ENCODE measurements at places on chromosomes 5 and 9.

DNA sequence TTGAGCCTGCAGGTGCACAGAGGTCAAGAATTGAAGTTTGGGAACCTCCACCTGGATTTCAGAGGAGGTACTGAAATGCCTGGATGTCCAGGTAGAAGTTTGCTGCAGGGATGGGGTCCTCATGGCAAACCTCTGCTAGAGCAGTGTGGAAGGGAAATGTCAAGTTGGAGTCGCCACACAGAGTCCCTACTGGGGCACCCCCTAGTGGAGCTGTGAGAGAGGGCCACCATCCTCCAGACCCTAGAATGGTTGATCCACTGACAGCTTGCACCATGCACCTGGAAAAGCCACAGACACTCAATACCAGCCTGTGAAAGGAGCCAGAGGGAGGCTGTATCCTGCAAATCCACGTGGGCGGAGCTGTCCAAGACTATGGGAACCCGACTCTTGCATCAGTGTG lies 78.0 kb downstream of the GABRA1 start:
- DNase-seq: no peak

GRCh38 chr5:5805916-5806315 lies 383.4 kb downstream of the ICE1 start:
- no peak for DNase-seq

GRCh38 chr5:128163991-128164390 lies 80.4 kb downstream of the SLC12A2 start:
- no peak for DNase-seq

- DNase-seq: no peak
These were observed 8.0 kb downstream of the TCF7 start for GRCh38 chr5:134122530-134122929.

GRCh38 chr5:68330574-68330973 lies 115.0 kb downstream of the PIK3R1 start:
- no peak for DNase-seq

DNA sequence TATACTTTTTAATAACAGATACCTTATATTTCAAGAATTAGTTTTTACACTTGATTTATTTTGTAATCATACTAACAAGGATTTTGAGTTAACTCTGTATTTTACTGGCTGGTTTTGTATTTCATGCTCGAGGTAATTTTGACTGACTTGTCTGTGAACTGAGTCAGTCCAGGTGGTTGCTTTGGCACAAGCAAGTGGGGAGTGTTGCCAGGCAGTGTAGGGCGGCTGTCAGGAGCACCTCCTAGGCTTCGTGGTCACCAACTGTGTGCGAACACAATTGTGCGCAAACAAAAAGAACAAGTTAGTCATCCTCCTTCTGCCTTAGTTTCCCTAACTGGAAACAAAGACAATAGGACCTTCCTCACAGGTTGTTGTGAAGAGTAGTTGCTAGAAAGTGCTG lies 286.3 kb downstream of the ADGRV1 start:
- DNase-seq: no peak

GRCh38 chr9:21801683-21802417 lies 586 bp upstream of the MTAP start:
- no peak for DNase-seq

- no peak for DNase-seq
These were observed 6.1 kb upstream of the OTP start for GRCh38 chr5:77644371-77645157.

- no peak for DNase-seq
These were observed 21.9 kb upstream of the KCNMB1 start for GRCh38 chr5:170411100-170411499.

DNA sequence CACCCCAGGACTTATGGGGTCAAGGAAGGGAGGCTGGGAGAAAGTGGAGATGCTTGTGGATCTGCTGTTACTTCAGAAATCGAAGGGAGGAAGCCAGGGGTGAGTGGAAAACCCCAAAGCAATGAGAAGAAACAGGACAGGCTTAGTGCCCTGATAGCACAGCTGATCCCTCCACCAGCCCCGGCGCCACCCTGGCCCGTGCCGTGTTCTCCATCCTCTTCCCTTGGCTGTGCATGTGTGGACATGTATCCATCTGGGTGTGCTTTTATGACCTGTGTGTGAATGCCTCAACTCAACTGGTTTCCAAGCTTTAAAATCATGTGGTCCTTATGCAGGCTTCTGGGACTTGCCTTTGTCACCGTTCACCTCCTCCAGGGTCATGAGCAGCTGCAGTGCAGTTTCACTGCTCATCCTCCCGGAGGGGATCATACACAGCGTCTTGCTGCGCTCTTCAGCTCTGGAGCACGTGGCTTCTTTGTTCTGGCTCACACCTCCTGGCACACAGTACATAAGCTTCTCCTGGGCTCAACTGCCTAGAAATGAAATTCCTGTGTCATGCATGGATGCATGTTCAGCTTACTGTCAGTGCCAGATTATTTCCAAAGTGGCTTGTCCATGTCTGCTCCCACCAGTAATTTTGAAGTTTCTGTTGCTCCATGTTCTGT lies 58.2 kb downstream of the IPPK start:
- no peak for DNase-seq

GRCh38 chr5:17203329-17204132 lies 13.9 kb upstream of the BASP1 start:
- DNase-seq: no peak

GRCh38 chr9:18346745-18347144 lies 127.2 kb upstream of the ADAMTSL1 start:
- DNase-seq: no peak

GRCh38 chr9:82247318-82247717 lies 258.7 kb downstream of the SPATA31D1 start:
- DNase-seq: no peak

DNA sequence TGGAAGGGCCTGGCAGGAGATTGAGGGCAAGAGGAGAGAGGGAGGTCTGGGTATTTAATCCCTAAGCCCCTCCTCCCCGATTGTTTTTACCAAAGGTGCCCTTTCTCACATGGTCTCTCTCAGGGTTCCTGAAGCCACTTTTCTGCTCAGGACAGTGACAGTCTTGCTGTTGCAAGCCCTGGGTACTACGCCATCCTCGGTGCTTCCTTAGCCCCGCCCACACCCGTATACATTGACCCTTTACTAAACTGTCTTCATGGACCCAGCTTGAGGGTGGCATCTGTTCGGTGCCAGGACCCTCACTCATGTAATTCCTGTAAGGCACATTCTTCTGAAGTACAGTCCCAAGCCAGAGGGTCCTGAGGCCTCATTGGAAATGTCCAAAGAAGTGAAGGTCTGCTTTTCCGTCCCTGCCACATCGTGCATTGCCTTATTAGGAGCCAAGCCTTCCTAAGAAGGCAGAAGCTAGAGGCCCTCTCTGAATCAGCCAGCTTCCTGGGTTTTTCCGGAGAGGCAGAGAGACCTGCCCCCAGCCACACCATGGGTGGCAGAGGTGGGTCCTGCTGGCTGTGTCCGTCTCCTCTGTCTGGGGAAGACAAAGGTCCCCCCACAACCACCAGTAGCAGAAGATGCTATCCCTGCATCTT lies 1.9 kb upstream of the SH3PXD2B start:
- no peak for DNase-seq

- DNase-seq: no peak
These were observed 8.9 kb downstream of the IRF1 start for GRCh38 chr5:132481596-132482211.

- DNase-seq: no peak
These were observed 403.7 kb upstream of the TRPC7 start for GRCh38 chr5:136769093-136769492.

GRCh38 chr9:13857521-13857920 lies 456.4 kb downstream of the NFIB start:
- DNase-seq: peak; percentile 28

DNA sequence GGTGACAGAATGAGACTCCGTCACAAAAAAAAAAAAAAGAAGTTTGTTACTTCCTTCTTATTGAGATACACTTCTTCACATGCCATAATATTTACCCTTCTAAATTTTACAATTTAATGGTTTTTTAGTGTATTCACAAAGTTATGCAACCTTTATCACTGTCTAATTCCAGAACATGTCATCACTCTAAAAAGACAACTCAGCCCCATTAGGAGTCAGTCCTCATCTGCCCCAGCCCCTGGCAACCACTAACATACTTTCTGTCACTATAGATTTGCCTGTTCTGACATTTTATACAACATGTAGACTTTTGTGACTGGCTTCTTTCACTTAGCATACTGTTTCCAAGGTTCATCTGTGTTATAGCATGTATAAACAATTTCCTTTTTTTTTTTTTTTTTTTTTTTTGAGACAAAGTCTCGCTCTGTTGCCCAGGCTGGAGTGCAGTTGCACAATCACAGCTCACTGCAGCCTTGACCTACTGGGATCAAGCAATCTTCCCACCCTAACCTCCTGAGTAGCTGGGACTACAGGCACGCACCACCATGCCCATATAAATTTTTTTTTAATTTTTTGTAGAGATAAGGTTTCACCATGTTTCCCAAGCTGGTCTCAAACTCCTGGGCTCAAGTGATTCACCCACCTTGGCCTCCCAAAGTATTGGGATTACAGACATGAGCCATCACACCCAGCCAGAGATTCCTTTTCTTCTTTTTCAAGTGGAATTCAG lies 18.0 kb downstream of the AQP3 start:
- DNase-seq: no peak

GRCh38 chr5:91139572-91140200 lies 243.4 kb downstream of the ARRDC3 start:
- DNase-seq: no peak

DNA sequence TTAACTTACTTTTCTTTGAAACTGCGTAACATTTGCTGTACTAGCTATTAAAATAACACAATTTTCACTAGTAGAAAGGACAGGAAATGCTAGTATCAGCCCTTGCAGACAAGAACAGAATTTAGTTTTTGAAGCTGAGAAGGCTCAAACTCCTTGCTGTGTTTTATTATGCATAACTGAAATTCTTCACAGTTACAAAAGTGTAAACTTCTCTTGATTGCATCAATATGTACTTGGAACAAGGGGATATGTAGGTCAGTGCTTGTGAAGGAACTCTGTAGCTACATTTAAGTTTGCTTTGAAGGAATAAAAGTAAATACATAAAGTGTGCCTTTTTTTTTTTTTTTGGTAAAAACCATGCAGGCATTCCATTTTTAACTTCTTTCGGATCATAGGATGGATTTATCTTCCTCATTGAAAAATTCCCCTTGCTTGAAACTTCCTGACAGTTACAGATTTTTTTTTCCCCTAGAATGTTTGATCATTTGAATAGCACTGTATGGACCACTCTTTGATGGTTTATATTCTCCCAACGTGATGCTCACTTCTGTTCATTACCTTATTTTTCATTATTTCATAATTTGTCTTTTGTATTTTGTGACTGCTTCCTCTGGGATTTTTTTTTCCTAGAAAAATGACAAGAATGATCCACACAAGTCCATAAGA lies 94.9 kb upstream of the DAB2 start:
- peak; percentile 63 for DNase-seq

DNA sequence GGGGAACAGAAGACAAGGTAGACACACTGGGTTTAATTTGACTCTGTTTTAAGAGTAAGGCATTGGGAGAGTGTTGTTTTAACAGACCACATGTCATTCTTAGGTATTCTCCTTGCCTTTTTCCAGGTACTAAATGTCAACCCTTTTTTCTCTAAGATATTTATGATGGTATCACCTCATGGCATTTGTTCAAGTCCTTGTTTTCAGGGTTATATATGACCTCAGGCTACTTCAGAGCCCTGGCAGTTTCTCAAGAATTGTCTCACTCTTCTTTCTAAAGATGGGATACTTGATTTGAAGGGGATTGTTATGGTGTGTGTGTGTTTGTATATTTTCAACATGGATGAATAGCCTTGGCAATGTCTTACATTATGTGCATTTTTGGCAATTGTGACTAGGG lies 131.1 kb upstream of the ACTBL2 start:
- DNase-seq: no peak

- DNase-seq: no peak
These were observed 258.7 kb downstream of the KCTD16 start for GRCh38 chr5:144429405-144429804.

DNA sequence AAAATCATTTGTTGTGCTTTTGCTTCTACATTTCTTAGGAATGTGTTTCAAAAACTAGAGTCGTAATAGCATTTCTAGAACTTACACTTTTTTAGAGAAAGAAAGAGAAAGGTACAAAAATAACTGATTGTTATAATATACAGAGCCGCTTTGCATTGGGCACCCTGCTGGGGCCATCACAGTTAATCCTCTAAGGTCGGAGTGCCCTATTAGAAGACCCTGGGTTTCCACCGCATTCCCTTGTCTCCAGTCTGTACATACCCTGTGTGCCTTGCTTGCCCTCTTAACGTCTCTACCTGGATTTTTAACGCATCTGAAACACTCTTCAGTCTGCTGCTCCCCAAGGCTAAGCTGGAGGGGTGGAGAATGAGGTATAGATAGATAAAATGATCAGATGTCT lies 1.3 kb downstream of the MARVELD2 start:
- no peak for DNase-seq

GRCh38 chr5:146188358-146188757 lies 5.9 kb upstream of the LARS1 start:
- peak; percentile 58 for DNase-seq

DNA sequence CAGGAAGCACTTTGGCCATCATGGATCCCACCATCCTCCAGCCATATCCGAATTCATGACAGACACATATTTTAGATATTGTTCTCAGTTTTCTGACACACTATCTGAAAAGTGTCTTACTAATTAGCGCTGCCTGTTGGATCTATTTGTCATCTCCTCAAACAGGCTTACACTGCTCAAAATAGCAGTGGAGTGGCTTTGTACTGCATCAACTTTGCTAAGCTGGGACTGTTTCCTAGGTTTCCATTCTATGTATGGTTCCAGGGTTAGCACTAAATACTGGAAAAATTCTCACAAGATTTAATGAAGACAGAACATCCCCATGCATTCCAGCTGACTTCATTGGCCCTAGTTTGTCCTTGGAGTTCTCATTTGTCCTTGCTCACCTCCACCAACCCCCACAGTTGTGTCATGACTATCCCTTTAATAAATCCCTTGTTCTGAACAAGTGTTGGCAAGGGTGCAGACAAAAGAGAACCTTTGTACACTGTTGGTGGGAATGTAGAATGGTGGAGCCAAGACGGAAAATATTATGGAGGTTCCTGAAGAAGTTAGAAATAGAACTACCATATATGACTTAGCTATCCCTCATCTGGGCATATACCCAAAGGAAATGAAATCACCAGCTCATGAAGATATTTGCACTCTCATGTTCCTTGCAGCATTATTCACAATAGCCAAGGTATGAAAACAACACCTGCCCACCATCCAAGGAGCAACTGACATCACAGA lies 136.5 kb upstream of the RAI14 start:
- DNase-seq: no peak

DNA sequence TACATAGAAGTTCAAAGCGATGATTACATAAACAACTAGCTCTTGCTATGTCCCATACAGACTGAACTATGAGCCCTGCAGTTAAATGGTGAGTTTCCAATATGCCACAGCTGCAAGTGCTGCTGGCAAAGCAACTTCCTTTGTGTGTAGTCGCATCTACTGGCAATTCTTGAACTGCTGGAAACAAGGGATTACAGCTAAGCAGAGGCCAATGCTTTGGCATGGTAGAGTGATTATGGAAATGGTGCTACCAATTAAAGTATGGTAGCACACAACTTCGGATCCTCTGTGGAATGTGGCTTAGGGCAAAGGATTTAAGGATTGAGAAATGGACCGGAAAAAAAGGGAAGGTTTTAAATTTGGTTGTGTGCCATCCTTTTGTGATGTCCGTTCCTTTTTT lies 856.6 kb downstream of the MAT2B start:
- no peak for DNase-seq

All from non-pigmented ciliary epithelial cell (primary cell).